ENCODE measurements at places on chromosomes 11 and 22. TPM values are rescaled to one million over a fixed set of nuclear protein-coding genes. Genes with fewer than 3 reads are reported as not detected.
A peak's percentile ranks its signal among the peaks of the same experiment; 100 is the strongest.

DNA sequence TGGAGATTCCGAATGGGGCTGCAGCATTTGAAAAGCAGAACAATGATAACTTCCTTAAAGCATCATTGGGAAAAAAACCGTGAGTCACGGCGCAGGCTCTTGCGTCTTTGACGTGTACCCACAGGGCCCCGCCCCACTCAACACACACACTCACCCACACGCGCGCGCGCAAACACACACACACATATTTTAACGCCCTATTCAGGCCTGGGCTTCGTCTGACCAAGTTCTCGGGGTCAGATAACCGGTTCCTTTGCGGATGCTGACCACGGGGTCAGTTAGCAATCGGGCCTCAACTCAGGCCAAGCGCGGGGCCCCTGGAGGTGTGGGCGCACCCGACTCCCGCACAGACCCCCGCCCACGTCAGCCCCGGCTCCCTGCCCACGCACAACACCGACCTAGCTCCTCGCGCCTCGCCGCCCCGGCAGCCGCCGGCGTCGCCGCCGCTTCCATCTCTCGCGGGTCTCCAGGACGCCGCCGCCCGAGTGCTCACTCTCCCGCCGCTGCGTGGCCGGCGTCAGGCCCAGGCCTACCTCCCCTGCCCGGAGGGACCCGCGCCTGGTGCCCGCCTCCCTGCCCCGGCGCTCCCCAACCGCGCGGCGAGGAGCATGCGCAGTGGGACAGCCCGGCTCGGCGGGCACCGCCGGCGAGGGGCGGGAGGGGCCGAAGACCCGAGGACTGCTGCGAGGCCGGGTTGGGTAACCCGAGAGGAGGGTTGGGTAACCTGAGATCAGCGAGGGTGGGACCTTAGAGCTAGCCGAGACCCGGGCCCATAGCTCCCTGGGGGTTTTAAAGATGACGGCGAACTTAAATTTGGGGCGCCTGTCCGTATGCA lies at the start of gene SLC36A4:
Gene SLC36A4 (minus strand): TSS at position 612 of the 835 bp plus-strand sequence. CDS start 159 bp downstream, at position 453.
- peak; percentile 96 for DNase-seq
- H3K27me3 ChIP-seq = no peaks in the 10 kb centered on the region
- H3K4me1 ChIP-seq = no peaks in the 10 kb centered on the region
- no peaks in the 10 kb centered on the region for H3K36me3 ChIP-seq
- H3K27ac ChIP-seq = peak within 1 kb of the TSS; percentile 97

DNA sequence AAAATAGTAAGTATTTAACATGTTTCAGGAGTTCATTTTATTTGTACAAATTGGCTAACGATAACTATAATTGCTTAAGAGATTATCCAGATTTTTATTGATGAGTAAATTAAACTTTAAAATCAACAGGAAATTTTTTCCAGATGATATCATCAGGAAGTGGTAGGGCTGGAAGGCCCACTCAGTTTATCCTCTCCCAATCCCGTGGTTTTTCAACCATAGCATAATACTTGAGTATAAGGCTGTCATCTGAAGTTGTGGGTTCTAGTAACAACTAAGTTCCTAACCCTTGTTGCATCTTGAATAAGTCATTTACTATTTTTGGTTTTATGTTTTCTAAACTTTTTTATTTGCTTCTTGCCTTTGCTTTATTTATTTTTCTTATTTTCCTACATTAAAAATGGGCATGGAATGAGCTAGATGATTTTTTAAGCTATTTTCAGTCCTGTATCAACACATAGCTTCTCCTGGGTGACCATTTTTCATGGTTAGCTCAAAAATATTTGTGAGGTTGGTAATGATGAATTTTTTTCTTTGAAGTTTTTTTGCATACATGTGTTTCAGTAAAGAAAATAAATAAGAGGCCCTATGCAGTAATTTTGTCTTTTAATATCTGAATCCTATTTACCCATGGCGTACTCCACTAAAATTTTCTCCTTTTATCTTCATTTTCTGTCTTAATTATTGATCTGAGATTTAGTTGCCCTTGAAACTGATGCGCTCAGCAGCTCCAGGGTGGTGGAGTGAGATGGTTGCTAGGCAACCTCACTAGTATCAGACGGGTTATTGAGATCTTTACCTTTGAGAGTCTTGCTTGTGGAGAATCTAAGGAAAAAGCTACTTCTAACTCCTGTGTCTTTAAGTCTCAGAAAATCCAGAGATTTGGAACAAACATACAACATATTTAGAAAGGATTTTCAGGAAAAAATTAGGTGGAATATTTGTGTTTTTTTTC lies 452.0 kb upstream of the CCDC179 start:
- no peaks in the 10 kb centered on the region for H3K36me3 ChIP-seq
- no peak overlapping the region for H3K27ac ChIP-seq
- no peak overlapping the region for H3K4me3 ChIP-seq
- H3K27me3 ChIP-seq = no peaks in the 10 kb centered on the region

DNA sequence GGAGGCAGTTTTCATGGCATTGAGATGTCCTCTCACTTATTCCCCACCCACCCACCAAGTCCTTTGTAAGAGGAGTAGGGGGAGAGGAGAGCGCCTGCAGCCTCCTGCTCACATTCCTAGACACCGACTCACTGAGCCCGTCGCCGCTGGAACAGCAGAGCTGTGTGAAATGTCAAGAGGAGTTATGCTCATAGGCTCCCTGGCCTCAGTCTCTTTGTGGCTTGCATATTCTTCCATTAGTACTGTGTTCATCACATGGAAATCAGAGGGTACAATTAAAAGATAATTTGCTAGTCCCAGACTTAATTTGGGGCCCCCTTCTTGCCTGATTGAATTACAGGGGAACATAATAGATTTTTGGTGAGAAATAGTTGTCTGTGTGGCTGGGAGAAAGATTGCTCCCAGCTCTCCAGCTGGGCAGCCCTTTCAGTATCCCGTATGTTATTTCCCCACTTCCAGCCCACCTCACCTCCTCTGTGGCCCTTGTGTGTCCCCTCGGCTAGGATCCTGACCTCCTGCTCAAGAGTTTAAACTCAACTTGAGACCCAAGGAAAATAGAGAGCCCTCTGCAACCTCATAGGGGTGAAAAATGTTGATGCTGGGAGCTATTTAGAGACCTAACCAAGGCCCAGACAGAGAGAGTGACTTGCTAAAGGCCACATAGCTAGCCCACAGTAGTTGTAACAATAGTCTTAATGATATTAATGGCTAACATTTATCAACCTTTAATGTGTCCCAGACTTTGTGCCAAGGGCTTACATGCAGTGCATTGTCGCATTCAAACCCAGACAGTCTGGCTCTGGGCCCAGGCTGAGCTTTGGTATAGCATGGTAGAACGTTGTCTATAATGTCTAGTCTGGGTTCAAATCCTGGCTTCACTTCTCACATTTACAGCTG lies 32.2 kb downstream of the LIMK2 start:
- H3K36me3 ChIP-seq = no peaks in the 10 kb centered on the region
- DNase-seq = peak; percentile 63
- H3K4me1 ChIP-seq = peaks cover 53% of the 10 kb centered on the region
- no peak overlapping the region for H3K4me3 ChIP-seq

- no peak overlapping the region for H3K4me3 ChIP-seq
- H3K4me1 ChIP-seq = no peaks in the 10 kb centered on the region
- H3K27ac ChIP-seq = peak overlapping the region; percentile 59
- no peaks in the 10 kb centered on the region for H3K36me3 ChIP-seq
Measured at GRCh38 chr22:21816787-21817496, 50.5 kb downstream of the MAPK1 start.

GRCh38 chr22:44555046-44555445 lies 57.0 kb upstream of the RTL6 start:
- no peak overlapping the region for H3K4me3 ChIP-seq
- H3K36me3 ChIP-seq = no peaks in the 10 kb centered on the region
- DNase-seq = no peak
- H3K4me1 ChIP-seq = peaks cover 4% of the 10 kb centered on the region

GRCh38 chr11:112106070-112106469 lies 19.4 kb downstream of the SDHD start:
- no peaks in the 10 kb centered on the region for H3K36me3 ChIP-seq
- no peak overlapping the region for H3K27ac ChIP-seq
- no peak overlapping the region for H3K4me3 ChIP-seq
- H3K27me3 ChIP-seq = no peaks in the 10 kb centered on the region

GRCh38 chr22:36734171-36735058 lies 30.9 kb upstream of the CACNG2 start:
- no peak for DNase-seq
- H3K4me1 ChIP-seq = no peaks in the 10 kb centered on the region
- H3K36me3 ChIP-seq = no peaks in the 10 kb centered on the region
- H3K27ac ChIP-seq = no peak overlapping the region
- no peaks in the 10 kb centered on the region for H3K27me3 ChIP-seq

DNA sequence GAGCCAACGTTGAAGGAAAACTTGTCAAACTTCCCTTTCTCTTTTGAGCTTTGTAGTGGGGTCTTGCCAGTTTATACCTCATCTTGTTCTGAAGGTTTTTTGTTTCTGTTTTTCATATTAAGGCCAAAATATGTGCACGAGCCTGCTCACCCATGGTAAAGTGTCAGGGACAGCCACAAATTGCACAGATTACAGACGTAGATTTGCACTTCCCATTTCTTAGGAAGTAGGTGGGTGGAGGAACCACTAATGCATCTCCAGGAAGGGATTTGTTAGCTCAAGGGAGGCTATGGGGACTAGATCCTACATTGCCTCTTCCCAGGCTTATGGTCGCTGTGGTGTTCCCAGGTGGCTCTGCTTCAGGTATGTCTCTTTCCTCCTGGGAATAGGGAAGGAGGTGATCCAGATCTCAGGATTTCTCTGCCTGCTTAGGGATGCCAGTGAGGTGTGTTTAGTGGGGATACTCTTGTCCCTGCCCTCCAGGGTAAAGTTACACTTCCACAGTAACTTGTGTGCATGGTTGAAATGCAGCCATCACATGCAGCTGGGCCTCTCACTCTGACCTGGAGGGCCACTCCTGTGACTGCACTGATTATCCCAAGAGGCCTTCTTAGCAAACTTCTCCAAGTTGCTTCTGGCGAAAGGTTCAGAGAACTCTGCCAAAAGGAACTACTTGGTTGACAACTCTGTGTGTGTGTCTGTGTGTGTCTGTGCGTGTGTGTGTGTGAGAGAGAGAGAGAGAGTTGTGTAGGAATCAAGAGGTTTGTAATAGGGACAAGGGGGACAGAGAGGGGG lies 9.8 kb downstream of the PPFIBP2 start:
- no peak for DNase-seq
- peak overlapping the region; percentile 40 for H3K27ac ChIP-seq
- H3K4me1 ChIP-seq = peaks cover 9% of the 10 kb centered on the region

GRCh38 chr11:107655602-107656001 lies 56.3 kb downstream of the SLN start:
- no peaks in the 10 kb centered on the region for H3K36me3 ChIP-seq
- H3K4me1 ChIP-seq = no peaks in the 10 kb centered on the region
- no peak overlapping the region for H3K27ac ChIP-seq
- no peaks in the 10 kb centered on the region for H3K27me3 ChIP-seq
- no peak overlapping the region for H3K4me3 ChIP-seq

DNA sequence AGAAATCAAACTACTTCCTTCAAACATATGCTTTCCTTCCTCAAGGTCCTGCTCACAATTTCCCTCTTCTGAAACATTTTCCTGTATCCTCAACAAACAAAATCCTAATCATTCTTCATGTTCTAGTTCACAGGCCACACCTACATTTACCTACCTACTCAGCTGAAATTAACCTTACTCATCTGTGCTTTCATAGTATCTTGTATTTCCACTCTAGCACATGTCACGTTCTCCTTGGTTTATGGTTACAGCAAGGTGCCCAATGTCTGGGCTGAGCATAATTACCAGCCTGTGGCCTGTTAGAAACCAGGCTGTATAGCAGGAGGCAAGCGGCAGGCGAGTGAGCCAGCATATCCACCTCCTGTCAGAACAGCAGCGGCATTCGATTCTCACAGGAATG lies 13.2 kb downstream of the DCUN1D5 start:
- H3K27ac ChIP-seq = no peak overlapping the region
- H3K36me3 ChIP-seq = no peaks in the 10 kb centered on the region
- H3K4me1 ChIP-seq = no peaks in the 10 kb centered on the region
- H3K27me3 ChIP-seq = no peaks in the 10 kb centered on the region
- DNase-seq = no peak

GRCh38 chr11:128551058-128551457 lies 36.3 kb downstream of the ETS1 start:
- no peak overlapping the region for H3K27ac ChIP-seq
- DNase-seq = no peak

- DNase-seq = no peak
- H3K27me3 ChIP-seq = no peaks in the 10 kb centered on the region
- H3K4me1 ChIP-seq = peaks cover 19% of the 10 kb centered on the region
- H3K4me3 ChIP-seq = no peak overlapping the region
Measured at GRCh38 chr11:48020092-48020755, 39.9 kb downstream of the PTPRJ start.

DNA sequence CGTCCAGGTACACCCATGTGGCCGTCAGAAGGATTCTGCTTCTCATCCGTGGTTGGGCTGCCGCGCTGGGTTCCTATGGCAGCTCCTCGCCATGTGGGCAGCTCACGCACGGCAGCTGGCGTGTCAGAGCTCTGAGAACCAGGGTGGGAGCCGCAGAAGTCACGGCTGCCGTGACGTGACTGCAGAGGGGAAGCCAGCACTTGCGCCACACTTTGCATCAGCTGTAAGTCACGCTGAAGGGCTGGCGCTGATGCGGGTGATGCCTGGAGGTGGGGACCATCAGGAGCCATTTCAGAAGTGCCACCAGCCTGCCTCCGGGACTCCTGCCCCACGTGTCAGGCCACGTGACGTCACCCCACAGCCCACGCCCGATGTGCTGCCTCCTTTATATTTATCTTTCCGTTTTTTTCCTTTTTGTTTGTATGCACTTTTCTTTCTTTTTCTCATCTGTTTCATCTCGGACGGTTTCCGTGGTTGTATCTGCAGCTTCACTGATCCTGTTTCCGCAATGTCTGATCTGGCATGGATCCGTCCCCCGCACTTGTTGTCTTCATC lies 133.2 kb downstream of the IGLL1 start:
- H3K4me3 ChIP-seq = no peak overlapping the region
- DNase-seq = no peak
- no peaks in the 10 kb centered on the region for H3K36me3 ChIP-seq

GRCh38 chr11:122604621-122605020 lies 50.9 kb upstream of the UBASH3B start:
- H3K27ac ChIP-seq = no peak overlapping the region
- no peaks in the 10 kb centered on the region for H3K36me3 ChIP-seq
- H3K27me3 ChIP-seq = no peaks in the 10 kb centered on the region
- H3K4me3 ChIP-seq = no peak overlapping the region
- no peak for DNase-seq

GRCh38 chr11:57377107-57377506 lies 3.8 kb downstream of the PRG3 start:
- no peaks in the 10 kb centered on the region for H3K36me3 ChIP-seq
- H3K27me3 ChIP-seq = no peaks in the 10 kb centered on the region
- no peak for DNase-seq
- H3K4me3 ChIP-seq = no peak overlapping the region
- no peaks in the 10 kb centered on the region for H3K4me1 ChIP-seq
- H3K27ac ChIP-seq = no peak overlapping the region

Gene TREH
- 10.2 TPM for total RNA-seq

Gene APOBEC3A
- total RNA-seq = not detected

Gene SOX6
- 75.7 TPM for total RNA-seq

Gene SAA2
- 20.1 TPM for total RNA-seq

Gene C11orf91
- not detected for total RNA-seq

Gene NOX4
- total RNA-seq = 12.7 TPM

Gene CCDC87
- total RNA-seq = 0.53 TPM

Gene OR51B2
- total RNA-seq = not detected

Gene HEPN1
- not detected for total RNA-seq

Gene TAGLN
- total RNA-seq = 126 TPM

Gene MRPL23
- 54.0 TPM for total RNA-seq

Gene OR8D1
- not detected for total RNA-seq

Gene RBM4
- total RNA-seq = 150 TPM

Gene C11orf86
- 3.4 TPM for total RNA-seq

Gene OR2D2
- total RNA-seq = 0.24 TPM

Gene INS
- total RNA-seq = not detected

Gene GNG3
- 0.23 TPM for total RNA-seq

Gene MIOX
- total RNA-seq = not detected

Measured in hepatocyte (in vitro differentiated cells).